Activated CD4-positive, alpha-beta memory T cell treated with anti-CD3 and anti-CD28 coated beads, Interleukin-2, amount 10 ng/mL, durations not matched to agents 7 days and 5 days (primary cell): ENCODE measurements at places on chromosomes 7 and 10. TPM values are rescaled to one million over a fixed set of nuclear protein-coding genes. Genes with fewer than 3 reads are reported as not detected.

Gene NPSR1
- total RNA-seq: not detected

Gene MYH16
- total RNA-seq: not detected

DNA sequence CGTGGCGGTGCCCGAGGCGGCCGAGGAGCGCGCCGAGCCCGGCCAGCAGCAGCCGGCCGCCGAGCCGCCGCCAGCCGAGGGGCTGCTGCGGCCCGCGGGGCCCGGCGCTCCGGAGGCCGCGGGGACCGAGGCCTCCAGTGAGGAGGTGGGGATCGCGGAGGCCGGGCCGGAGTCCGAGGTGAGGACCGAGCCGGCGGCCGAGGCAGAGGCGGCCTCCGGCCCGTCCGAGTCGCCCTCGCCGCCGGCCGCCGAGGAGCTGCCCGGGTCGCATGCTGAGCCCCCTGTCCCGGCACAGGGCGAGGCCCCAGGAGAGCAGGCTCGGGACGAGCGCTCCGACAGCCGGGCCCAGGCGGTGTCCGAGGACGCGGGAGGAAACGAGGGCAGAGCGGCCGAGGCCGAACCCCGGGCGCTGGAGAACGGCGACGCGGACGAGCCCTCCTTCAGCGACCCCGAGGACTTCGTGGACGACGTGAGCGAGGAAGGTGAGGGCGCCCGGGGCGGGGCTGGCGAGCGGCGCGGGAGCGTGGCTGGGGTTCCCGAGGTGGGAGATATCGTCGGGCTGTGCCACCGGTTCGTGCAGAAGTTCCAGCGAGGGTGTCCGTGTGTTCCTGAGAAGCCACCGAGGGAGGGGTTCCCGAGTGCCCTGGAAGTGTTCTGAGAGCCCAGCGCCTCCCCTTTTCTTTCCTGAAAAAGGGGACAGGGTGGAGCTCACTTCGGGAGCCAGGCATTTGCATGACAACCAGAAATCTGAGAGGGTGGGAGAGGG lies 495 bp downstream of the EIF3B start:
- H3K4me1 ChIP-seq: peaks cover 38% of the 10 kb centered on the region
- peak overlapping the region; percentile 71 for H3K27ac ChIP-seq
- peak overlapping the region; percentile 91 for H3K4me3 ChIP-seq
- no peaks in the 10 kb centered on the region for H3K27me3 ChIP-seq
- H3K36me3 ChIP-seq: peaks cover 34% of the 10 kb centered on the region

DNA sequence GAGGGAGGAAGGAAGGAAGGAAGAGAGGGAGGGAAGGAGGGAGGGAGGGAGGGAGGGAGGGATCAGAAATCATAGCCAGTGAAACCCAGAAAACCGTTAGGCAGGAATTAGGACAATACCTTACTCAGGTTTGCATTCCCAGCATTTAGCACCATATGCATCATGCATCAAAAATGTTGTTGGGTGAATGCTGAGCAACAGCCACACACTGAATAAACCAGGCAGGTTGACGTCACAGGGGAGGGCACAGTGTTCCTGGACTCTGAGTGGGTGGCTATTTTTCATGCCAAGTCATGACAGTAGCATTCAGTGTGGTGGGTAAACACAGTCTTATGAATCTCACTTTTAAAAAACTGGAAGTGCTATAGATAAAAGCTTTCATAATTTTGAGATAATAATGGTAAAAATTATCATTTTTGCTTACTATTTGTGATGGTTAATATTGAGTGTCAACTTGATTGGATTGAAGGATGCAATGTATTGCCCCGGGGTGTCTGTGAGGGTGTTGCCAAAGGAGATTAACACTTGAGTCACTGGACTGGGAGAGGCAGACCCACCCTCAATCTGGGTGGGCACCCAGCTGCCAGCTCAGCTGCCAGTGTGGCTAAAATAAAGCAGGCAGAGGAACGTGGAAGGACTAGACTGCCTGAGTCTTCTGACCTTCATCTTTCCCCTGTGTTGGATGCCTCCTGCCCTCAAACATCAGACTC lies 199.1 kb upstream of the PRKCQ start:
- DNase-seq: no peak
- no peak overlapping the region for H3K4me3 ChIP-seq
